ENCODE measurements at places on chromosomes 6 and 20.
A peak's percentile ranks its signal among the peaks of the same experiment; 100 is the strongest.

- H3K27me3 ChIP-seq = no peaks in the 10 kb centered on the region
- H3K36me3 ChIP-seq = no peaks in the 10 kb centered on the region
- H3K4me3 ChIP-seq = no peak overlapping the region
- H3K27ac ChIP-seq = no peak overlapping the region
- DNase-seq = no peak
- H3K4me1 ChIP-seq = peaks cover 28% of the 10 kb centered on the region
Observed at GRCh38 chr6:36357872-36358225, 21.2 kb upstream of the BNIP5 start.

DNA sequence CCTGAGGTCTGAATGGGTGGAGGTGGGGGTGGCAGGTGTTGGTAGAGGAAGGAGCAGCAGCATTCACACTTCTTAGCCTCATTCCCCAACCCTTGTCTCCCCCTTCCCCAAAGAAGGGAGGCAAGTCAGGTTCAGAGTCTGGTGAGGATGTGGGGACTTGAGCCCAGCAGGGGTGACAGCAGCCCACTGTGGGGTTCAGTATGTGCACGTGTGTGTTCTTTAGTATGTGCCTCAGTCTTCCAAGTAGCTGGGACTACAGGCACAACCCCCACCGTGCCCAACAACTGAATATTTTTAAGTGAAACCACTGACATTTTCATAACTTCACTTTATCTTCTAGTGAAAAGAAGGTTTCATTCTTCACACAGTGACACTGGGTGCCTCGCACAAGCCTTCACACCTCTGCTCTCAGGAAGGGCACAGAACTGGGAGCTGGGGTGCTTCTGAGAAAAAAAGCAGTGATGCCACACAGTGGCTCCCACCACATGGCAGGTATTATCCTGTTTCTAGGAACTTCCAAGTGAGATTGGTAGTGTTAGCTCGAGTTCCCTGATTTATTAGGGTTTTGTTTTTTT, 33.4 kb upstream of the PRELID3B start:
- no peak overlapping the region for H3K27ac ChIP-seq
- no peak for DNase-seq
- no peaks in the 10 kb centered on the region for H3K36me3 ChIP-seq
- H3K27me3 ChIP-seq = no peaks in the 10 kb centered on the region
- no peak overlapping the region for H3K4me3 ChIP-seq

- peaks cover 13% of the 10 kb centered on the region for H3K4me1 ChIP-seq
- H3K36me3 ChIP-seq = peaks cover 45% of the 10 kb centered on the region
- no peak for DNase-seq
- no peak overlapping the region for H3K4me3 ChIP-seq
Observed at GRCh38 chr6:108985301-108985700, 109.3 kb downstream of the SESN1 start.

DNA sequence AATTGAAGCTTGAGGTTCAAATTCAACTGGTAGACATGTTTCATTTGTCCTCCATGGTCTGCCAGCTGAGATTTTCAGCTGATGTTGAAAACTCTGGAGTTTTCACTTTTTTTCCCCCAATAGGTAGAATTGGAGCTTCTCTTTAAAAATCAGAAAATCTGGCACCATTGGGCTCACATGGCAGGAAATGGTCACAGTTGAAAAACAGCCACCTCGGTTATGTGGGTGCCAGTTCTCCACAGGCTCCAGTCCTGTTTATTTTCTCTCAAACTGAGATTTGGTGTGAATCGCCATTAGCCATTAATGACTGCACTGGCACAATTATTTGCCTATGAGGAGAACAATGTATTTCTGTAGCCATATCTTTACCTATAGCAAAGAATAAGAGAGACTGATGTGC, 171.4 kb upstream of the TFAP2D start:
- no peak for DNase-seq
- no peak overlapping the region for H3K4me3 ChIP-seq
- H3K4me1 ChIP-seq = no peaks in the 10 kb centered on the region
- H3K27me3 ChIP-seq = no peaks in the 10 kb centered on the region

- no peak overlapping the region for H3K4me3 ChIP-seq
- no peaks in the 10 kb centered on the region for H3K4me1 ChIP-seq
- peaks cover 26% of the 10 kb centered on the region for H3K27me3 ChIP-seq
- H3K36me3 ChIP-seq = no peaks in the 10 kb centered on the region
- no peak overlapping the region for H3K27ac ChIP-seq
Observed at GRCh38 chr6:34575326-34575725, 19.2 kb upstream of the SPDEF start.

- H3K36me3 ChIP-seq = no peaks in the 10 kb centered on the region
- no peak overlapping the region for H3K4me3 ChIP-seq
- peak overlapping the region; percentile 55 for H3K27ac ChIP-seq
- H3K27me3 ChIP-seq = no peaks in the 10 kb centered on the region
Observed at GRCh38 chr6:53300656-53301551, 47.8 kb downstream of the ELOVL5 start.

- DNase-seq = no peak
- H3K27me3 ChIP-seq = no peaks in the 10 kb centered on the region
- H3K4me1 ChIP-seq = no peaks in the 10 kb centered on the region
- no peak overlapping the region for H3K4me3 ChIP-seq
- H3K36me3 ChIP-seq = no peaks in the 10 kb centered on the region
- no peak overlapping the region for H3K27ac ChIP-seq
Observed at GRCh38 chr6:137146206-137146605, 27.2 kb downstream of the IL22RA2 start.

DNA sequence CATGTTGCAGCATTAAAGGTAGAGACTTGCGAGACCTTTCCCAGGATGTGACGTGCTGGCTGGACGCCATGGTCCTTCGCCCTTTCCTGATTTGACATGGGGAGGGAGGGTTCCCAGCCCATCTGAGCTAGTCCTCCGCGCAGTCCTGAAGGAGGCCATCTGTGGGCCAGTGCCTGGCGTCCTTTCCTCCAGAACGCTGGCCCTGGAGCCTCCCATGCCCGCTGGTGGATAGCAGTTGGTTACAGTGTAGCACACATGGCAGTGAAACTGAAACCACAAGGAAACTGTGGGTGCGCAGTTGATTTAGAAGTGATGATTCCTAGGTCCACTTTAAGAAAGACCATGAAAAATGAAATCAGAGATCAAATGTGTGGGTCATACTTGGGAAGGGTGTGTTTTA, 193.7 kb downstream of the CDH4 start:
- no peaks in the 10 kb centered on the region for H3K36me3 ChIP-seq
- H3K27ac ChIP-seq = no peak overlapping the region
- H3K4me1 ChIP-seq = no peaks in the 10 kb centered on the region
- H3K4me3 ChIP-seq = no peak overlapping the region

- no peak overlapping the region for H3K27ac ChIP-seq
- H3K27me3 ChIP-seq = no peaks in the 10 kb centered on the region
- no peak overlapping the region for H3K4me3 ChIP-seq
- peaks cover 22% of the 10 kb centered on the region for H3K36me3 ChIP-seq
Observed at GRCh38 chr6:52399511-52400312, 20.4 kb upstream of the EFHC1 start.

- no peaks in the 10 kb centered on the region for H3K36me3 ChIP-seq
- H3K27ac ChIP-seq = no peak overlapping the region
- DNase-seq = no peak
Observed at GRCh38 chr6:113411011-113411410, 446.1 kb upstream of the MARCKS start.

DNA sequence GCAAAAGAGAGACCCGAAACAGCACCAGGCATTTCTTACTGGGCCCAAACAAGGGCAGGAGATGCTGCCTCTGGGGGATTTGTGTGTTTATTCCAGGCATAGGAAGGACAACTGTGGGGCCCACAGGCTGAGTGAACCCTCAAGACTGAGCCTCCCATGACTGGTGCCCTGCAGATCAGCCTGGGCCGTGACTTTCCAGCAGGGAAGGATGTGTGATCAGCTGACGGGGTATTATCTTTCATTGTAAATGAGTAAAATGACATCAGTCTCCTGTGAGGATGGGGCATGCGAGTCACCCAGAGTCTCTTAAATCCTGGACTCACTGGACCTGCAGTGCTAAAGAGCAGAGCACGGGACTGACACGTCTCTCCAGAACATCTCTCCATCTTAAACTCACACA, 3.9 kb upstream of the TEAD3 start:
- peaks cover 22% of the 10 kb centered on the region for H3K4me1 ChIP-seq
- H3K27me3 ChIP-seq = peaks cover 37% of the 10 kb centered on the region
- no peak overlapping the region for H3K27ac ChIP-seq
- H3K4me3 ChIP-seq = no peak overlapping the region
- DNase-seq = no peak
- no peaks in the 10 kb centered on the region for H3K36me3 ChIP-seq

DNA sequence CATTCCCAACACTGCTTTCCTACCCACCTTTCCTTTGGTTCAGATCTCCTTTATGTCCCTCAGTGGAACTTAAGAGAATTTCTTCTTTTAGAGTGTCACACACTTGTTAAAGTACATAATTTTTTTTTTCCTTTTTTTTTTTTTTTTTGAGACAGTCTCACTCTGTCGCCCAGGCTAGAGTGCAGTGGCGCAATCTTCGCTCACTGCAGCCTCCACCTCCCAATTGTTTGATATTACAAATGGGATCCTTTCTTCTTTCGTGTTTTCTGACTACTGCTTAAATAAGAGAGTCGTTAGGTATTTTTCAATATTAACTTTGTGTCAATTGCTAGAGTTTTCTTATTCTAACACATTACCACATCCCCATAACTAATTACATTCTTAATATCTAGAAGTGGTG, 29.1 kb downstream of the NUP153 start:
- no peaks in the 10 kb centered on the region for H3K4me1 ChIP-seq
- DNase-seq = no peak
- peaks cover 6% of the 10 kb centered on the region for H3K36me3 ChIP-seq
- no peak overlapping the region for H3K4me3 ChIP-seq
- H3K27ac ChIP-seq = no peak overlapping the region
- H3K27me3 ChIP-seq = no peaks in the 10 kb centered on the region

GRCh38 chr6:24910331-24910960, 25.3 kb downstream of the RIPOR2 start:
- no peaks in the 10 kb centered on the region for H3K36me3 ChIP-seq
- peaks cover 10% of the 10 kb centered on the region for H3K4me1 ChIP-seq
- peak; percentile 72 for DNase-seq
- peak overlapping the region; percentile 69 for H3K4me3 ChIP-seq
- peak overlapping the region; percentile 68 for H3K27ac ChIP-seq

GRCh38 chr6:124148236-124148957, 344.7 kb downstream of the NKAIN2 start:
- no peak overlapping the region for H3K27ac ChIP-seq
- no peaks in the 10 kb centered on the region for H3K4me1 ChIP-seq
- H3K4me3 ChIP-seq = no peak overlapping the region
- no peaks in the 10 kb centered on the region for H3K27me3 ChIP-seq

DNA sequence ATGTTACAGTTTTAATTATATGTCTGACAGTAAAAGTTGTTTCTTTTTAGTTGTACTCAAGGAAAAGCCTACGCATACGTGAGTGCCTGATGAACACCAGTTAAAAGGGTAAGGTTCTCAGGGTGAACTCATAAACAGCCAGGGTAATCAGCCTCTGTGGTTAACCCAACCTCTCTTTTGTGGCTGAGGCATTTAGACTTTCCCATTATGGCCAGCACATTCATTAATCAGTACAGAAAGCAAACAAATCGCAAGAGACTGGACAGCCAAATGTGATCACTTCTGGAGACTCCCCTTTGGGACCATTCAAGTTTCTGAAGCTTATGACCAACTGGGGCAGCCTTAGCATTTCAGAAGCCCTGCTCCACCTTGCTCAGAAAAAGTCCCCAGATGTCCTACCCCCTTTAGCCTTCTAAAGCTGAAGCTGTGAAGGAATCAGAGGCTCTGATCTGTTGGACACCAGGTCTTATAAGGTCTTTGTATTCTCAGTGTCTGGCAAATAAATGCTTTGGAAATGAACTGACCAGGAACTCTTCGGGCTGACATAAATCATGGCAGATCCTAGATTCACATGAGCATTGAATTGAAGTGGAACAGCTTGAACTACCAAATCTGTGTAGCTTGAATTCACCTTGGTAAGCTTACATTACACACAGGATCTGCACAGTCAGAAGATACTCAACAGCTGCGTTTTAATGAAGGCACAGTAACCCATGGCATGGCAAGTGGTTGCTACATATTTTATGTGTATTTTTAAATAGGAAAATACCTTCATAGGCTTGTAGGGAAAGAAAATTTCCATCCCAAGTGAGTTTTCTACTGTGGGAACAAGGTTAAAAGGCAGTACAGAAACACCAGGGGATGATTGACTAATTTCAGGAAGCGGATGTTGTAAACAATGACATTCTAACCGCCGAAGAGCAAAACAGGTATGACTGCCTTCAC, 18.7 kb downstream of the IL20RA start:
- no peaks in the 10 kb centered on the region for H3K36me3 ChIP-seq
- no peaks in the 10 kb centered on the region for H3K27me3 ChIP-seq
- DNase-seq = peak; percentile 77
- H3K27ac ChIP-seq = no peak overlapping the region
- no peaks in the 10 kb centered on the region for H3K4me1 ChIP-seq
- no peak overlapping the region for H3K4me3 ChIP-seq

DNA sequence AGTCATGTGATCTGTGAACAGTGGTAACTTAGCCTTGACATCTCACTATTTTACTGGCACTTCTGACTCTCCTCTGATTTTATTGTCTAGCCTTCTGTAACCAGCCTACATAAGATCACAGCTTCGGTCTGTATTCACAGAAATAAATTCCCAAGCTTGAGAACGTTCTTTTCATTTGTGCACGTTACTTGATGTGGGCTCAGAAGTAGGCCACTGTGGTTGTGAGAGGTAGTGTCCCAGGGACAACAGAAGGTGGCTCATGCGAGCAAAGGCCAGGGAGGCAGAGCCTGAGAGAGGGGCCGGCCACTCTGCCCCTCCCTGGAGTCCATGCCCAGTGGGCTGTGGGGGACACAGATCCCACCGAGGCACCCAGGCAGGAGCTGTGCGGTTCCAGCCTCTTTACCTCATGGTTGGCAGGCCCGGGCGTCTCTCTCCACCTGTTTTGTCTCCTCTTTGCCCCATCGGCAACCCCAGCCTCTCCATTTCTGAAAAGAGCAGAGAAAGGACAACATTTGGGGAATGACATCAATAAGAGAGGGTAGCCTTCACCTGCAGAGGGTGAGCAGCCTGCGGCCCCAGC, 207.5 kb upstream of the CST7 start:
- no peak overlapping the region for H3K4me3 ChIP-seq
- DNase-seq = peak; percentile 50
- H3K4me1 ChIP-seq = peaks cover 15% of the 10 kb centered on the region
- H3K36me3 ChIP-seq = no peaks in the 10 kb centered on the region
- no peak overlapping the region for H3K27ac ChIP-seq

DNA sequence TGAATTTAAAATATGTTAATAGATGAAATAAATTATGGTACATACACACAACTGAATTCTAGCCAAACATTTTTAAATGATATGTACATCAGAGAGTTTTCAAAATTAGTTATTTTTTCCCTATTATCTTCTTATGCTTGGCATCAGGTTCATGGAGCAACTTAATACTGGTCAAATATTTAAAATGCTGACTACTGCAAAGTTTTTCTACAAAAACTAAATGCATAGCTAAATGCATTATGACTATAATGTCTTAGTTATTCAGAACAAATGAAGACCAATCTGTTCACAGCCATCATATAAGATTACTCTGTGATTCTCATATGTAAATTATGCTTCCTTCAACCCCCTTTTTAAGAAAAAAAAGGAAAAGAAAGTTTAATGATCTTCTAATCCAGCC, 8.2 kb upstream of the IL17A start:
- H3K36me3 ChIP-seq = no peaks in the 10 kb centered on the region
- no peaks in the 10 kb centered on the region for H3K4me1 ChIP-seq
- DNase-seq = no peak
- no peak overlapping the region for H3K4me3 ChIP-seq
- H3K27me3 ChIP-seq = no peaks in the 10 kb centered on the region

All from esophagus muscularis mucosa (tissue), 4 donors.